ENCODE measurements at places on chromosomes 3 and 15.

DNA sequence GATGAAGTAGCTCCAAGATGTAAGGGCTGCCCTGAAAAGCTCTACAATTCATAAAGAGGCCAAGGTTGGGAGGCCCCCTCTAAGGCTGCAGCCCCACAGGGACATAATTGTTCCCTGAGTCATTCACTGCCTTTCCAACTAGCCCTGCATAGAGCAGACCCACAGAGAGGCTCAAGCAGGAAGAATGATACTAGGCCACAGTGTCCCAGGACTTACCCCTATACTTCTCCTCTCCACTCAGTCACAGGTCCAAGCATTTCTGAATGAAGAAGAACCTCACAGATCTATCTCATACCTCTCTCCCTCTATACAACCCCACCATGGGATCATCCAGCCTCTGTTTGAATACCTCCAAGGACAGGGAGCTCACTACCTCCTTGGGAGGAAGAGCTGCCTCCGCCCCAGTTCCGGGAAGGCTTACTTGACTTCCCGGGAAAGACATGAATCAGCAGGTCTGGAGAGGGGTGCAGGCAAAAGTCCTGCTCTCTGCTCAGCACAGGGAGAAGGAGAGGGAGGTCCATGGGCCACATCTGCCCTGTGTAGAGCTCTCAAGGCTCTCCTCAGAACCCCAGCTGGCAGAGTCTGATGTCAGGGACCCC lies 6.9 kb upstream of the SKIC8 start:
- peak; percentile 72 for DNase-seq

DNA sequence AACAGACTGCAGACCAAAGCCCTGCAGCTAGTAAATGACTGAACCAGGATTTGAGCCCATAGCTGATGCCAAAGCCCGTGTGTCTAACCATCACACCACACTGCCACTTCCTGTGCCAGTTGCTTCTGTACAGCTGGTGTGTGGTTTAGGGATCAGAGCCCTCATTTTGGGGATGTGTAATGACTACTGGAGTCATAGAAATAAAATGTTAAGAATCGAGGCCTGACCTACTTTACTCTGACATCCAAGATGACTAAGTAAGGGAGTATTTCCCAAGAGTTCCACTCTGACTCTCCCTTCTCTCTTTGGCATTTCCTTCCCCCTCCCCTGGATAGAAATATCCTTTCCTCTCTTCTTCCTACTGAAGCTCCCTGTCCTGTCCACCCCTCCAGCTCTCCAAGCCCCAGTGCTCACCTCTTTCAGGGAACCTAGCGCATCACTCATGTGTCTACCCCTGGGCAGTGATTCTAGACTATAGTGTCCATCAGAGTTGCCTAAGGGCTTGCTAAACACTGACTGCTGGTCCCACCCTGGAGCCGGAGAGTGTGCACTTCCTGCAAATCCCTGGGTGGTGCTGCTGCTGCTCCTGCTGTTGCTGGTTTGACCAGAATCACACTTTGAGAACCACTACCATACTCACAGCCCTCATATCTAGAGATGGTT lies 53.8 kb downstream of the MGLL start:
- peak; percentile 96 for DNase-seq

DNA sequence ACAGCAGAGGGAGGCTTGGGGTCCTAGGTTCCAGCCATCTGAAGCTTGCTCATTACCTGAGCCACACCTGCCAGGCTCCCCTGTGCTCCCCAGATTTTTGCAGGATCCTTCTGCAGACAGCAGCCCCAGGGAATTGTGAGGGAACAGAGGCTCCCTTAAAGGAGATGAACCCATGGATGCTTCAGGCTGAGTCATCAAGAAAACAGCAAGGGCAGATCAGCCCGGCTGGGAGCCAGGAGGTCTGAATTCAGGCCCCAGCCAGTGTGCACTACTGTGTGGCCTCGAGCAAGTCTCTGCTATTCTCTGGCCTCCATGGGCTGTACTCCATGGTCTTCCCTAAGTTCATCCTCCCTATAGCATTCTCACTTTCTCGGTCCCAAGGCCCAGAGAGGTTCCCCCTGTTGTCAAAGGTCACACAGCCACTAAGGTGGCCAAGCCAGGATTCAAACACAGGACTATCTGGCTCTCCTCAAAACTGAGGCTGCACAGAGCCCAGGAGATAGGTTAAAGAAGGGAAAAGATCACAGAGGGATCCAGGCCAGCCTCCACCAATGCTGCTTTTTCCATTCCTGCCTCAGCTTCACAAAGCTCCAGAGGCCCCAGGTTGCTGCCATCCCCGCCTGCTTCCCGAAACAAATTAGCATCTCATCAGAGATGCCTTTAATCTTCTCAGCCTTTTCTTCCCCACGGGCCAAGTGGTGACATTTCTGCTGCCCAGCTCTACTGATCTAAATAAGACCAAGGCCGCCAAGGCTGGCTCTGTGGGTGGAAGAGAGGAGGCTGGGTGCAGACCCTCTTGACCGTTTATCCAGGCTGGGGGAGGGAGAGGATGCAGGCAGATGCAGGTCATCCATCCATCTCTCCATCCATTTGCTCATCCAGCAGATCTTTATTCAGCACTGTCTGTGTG lies 21.2 kb upstream of the GRIP2 start:
- DNase-seq, result peak; percentile 74

- DNase-seq, result no peak
These were observed 6.8 kb downstream of the ABHD2 start for GRCh38 chr15:89095073-89095472.

GRCh38 chr3:126932188-126932931 lies 50.6 kb upstream of the PLXNA1 start:
- no peak for DNase-seq

DNA sequence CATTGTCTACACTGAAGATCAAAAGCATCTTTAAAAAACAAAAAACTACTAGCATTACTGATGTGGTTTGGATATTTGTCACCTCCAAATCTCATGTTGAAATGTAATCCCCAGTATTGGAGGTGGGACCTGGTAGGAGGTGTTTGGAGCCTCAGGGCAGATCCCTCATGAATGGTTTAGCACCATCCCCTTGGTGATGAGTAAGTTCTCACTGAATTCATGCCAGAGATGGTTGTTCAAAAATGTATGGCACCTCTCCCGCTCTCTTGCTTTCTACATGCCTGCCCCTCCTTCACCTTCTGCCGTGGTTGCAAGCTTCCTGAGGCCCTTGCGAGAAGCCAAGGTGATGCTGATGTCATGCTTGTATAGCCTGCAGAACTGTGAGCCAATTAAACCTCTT lies 136.6 kb upstream of the FHIT start:
- no peak for DNase-seq

DNA sequence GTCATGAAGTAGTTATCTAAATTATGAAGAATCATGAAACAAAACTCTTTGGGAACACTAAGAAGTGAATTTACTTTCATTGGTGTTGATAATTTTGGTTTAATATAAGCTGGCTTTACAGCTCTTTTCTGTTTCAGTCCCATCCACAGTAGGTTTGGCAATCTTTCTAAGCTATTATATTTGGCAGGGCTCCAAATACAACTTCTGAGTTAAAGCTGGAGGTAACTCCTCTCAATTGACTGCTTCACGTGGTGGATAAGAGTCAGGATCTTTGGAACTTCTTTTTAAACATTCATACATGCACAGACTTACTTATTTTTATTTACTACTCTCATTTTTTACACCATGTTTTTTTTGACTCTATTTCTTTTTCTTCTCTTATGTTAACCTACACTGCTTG lies 106.5 kb upstream of the EPHA3 start:
- DNase-seq, result no peak

- DNase-seq, result no peak
These were observed 151.6 kb upstream of the MYRIP start for GRCh38 chr3:39657775-39658174.

GRCh38 chr15:38190501-38190900 lies 62.1 kb upstream of the SPRED1 start:
- no peak for DNase-seq

GRCh38 chr15:90025489-90026033 lies 24.4 kb downstream of the ZNF710 start:
- no peak for DNase-seq

GRCh38 chr15:73014904-73015303 lies 37.4 kb upstream of the NEO1 start:
- no peak for DNase-seq

GRCh38 chr3:171092467-171092911 lies 66.0 kb upstream of the SLC2A2 start:
- DNase-seq, result no peak

GRCh38 chr15:62447742-62448141 lies 282.7 kb upstream of the C2CD4B start:
- no peak for DNase-seq

- no peak for DNase-seq
These were observed 4.4 kb downstream of the PLSCR4 start for GRCh38 chr3:146246526-146246925.

GRCh38 chr3:42830437-42831320 lies 21.4 kb downstream of the ACKR2 start:
- DNase-seq, result peak; percentile 37

- no peak for DNase-seq
These were observed 5.2 kb downstream of the FOXB1 start for GRCh38 chr15:60009124-60009960.

- DNase-seq, result no peak
These were observed 166.8 kb upstream of the LRTM1 start for GRCh38 chr3:55094676-55095075.

- DNase-seq, result no peak
These were observed 99.3 kb downstream of the CLDN1 start for GRCh38 chr3:190222916-190223315.

GRCh38 chr3:8555113-8555661 lies 53.6 kb downstream of the LMCD1 start:
- DNase-seq, result peak; percentile 87

- no peak for DNase-seq
These were observed 30.7 kb downstream of the CLEC3B start for GRCh38 chr3:45056608-45057301.

DNA sequence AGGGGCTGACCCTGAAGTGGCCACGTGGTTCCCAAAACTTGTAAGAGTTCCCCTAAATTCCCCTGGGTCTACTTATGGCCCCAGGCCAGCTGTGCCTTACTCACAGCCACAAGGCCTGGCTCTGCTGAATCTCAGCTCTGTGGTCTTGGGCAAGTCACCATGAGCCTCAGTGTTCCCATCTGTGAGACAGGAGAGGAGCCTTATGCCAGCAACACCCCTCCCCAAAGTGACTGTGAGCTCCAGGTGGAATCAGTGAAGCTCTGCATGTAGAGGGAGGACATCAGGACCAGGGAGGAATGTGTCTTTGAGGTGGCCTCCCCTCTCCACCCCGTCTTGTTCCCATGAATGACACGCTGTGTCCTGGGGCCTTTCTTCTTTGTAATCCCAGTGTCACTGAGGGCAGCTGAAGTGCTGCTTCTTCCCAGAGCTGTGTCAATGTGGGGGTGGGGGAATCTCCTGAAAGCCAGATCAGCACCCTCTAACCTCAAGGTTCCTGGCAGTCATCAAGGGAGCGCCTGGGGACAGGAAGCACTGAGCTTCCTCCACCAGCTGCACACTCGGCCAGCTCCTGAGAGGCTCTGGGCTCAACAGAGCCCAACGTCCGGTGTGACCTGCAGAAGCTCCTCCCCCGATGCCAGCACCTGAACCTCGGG lies 258.9 kb downstream of the UACA start:
- peak; percentile 67 for DNase-seq

DNA sequence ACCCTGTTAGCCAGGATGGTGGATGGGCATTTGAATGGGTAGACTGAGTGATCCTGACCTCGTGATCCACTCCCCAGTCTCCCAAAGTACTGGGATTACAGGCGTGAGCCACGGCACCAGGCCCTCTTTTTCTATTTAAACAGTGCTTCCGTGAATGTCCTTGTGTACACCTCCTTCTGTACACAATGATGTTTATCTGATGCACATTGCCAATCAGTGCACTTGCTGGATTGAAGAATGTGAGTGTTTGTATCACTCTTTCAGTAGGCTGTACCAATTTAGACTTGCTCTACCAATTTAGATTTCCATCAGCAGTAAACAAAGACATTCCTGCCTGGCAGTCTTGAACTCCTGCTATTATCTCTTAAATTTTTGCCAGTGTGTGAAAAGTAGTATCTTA lies 8.9 kb upstream of the ZNF619 start:
- no peak for DNase-seq

DNA sequence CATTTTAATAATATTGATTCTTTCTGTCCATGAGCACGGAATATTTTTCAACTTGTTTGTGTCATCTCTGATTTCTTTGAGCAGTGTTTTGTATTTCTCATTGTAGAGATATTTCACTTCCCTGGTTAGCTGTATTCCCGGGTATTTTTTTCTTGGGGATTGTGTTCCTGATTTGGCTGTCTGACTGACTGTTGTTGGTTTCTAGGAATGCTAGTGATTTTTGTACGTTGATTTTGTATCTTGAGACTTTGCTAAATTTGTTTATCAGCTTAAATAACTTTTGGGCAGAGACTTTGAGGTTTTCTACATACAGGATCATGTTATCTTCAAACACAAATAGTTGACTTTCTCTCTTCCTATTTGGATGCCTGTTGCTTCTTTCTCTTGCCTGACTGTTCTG lies 418.8 kb upstream of the ALCAM start:
- DNase-seq, result no peak

- no peak for DNase-seq
These were observed 604.0 kb upstream of the LMCD1 start for GRCh38 chr3:7897655-7898054.

- no peak for DNase-seq
These were observed 269.8 kb downstream of the MBNL1 start for GRCh38 chr3:152538518-152538917.

DNA sequence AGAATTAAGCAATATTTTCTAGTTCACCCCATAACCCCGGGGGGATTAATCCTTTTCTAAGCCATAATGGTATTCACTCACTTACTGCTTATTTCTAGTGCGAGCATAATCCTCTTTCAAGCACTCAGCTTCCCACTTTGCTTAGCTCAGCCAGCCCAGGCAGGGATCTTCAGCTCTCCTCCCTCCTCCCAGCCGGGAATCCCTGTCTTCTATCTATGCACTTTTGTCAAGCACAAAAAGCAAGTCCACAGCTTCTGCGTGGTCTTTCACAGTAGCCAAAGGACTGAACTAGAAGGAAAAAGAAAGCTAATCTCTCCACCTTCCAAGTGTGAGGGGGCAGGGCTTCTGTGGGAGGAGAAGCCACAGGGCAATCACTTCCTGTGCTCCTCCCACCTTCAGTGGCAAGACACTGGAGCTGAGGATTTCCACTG lies 62.8 kb downstream of the PEX5L start:
- DNase-seq, result no peak

DNA sequence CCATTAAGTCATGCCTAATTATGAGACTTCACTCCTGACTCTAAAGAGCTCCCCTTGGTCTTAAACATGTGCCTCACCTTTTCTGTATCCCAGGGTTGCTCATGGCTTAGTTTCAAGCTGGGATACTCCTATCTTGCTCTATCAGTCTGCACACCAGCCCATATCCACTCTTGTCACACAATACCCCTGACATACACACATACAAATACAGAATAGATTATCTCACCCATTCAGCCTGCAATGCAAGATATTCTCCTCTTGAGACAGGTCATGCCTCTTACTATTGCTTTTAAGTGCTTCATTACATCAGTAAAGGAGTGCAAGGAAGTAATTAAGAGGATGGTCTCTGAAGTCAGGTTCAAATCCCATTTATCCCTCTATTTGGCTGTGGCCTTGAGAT lies 587.3 kb downstream of the IGSF11 start:
- DNase-seq, result no peak

- no peak for DNase-seq
These were observed 6.2 kb downstream of the DISP2 start for GRCh38 chr15:40364251-40364650.

Data from AG08395 (cell line).